Activated CD8-positive, alpha-beta T cell treated with anti-CD3 and anti-CD28 coated beads, Interleukin-2, amount 10 ng/mL, durations not matched to agents 7 days and 5 days (primary cell): ENCODE measurements at places on chromosomes 4 and X.

GRCh38 chrX:153426204-153426603 lies 14.9 kb downstream of the ZFP92 start:
- DNase-seq: no peak

GRCh38 chrX:153773741-153774575 lies 6.9 kb upstream of the SRPK3 start:
- no peak for DNase-seq

DNA sequence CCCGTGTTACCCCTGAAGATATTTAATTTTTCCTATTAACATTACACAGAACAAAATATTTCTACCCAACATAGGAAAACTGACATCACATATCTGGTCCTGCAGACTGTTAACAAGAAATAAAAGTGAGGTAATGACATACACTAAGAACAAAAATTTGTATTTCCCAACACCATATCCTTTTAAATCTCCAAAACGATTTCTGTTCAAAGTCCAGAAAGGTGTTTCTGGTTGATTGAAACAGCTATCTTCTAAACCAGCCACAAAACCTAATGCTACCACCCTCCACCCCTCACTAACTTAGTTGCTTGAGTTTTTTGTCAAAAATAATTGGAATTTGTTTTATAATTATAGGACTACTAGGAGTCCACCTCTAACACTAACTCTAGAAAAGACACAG lies 7.1 kb downstream of the ANKRD50 start:
- no peak for DNase-seq

DNA sequence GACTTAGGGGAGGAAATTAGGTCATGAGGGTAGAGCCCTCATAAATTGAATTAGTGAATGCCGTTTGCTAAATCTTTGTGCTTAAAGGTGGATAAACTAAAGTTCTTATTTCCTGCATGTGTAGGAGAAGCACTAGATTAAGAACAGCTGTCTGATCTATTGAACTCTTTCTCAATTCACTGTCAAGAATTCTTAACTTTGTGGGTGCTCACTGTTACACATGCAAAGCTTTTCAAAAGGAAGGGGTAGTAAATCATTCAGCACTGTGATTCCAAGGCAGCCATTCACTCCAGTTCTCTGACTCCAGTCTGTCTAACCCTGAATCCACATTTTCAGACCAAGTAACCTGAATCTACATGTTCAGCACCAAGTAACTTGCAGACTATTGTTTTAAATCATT lies 1520.1 kb downstream of the PCDH18 start:
- no peak for DNase-seq

DNA sequence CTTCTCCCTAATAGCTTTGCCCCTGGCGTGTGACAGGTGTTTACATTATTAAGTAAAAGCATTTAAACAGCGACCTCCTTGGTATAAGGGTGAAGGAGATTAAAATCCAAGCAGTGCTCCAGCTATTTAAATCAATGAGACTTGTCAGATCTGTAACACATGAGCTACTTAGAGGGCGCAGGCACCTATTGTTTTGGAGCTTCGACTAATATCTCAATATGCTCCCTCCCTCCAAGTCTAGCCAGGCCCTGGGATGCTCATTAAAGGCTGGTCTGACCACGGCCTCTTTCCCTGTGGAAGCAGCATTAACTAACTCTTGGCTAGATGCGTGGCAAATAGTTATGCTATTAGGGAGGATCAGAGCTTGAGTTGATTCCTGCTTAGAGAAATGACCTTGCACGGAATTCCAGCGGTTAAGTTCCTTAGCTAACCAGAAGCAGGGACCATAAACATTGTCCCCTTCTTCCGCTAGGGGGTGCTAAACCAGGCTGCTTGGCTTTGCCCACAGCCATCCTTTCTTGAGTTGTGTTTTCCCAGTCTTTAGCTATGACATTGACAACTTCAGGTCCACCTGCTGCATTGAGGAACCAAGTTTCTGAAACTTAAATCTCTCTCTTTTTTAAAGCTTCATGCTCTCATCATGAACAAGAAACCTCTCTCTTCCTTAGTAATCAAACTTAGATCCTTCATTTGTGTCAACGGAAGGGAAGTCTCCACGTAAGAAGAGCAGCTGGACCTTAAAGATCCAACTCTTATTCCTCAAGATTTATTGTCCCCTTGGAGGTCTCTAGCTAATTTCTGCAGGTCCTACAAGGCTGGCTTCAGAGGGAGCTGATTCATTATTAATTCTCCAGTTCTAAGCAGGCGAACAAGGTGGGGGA lies 80.7 kb upstream of the IGFBP7 start:
- peak; percentile 28 for DNase-seq

DNA sequence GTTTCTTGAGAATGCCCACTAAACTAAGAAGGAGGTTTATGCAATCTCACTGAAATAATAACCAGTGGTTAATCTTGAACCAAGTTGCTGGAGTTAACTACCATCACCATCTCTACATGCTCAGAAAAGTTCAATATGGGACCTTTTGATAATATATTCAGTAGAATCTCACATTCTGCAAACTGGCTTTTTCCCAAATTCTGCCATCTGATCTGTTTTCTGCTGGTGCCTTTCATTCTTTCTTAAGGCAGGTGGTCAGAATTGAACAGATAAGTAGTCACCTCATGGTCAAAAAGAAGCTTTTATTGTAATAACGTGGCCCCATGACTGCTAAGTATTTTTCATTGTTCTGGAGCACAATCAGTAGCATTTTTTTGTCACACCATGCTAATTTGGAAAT lies 229.0 kb upstream of the GK2 start:
- DNase-seq: no peak

- DNase-seq: no peak
These were observed 8.4 kb upstream of the SLC26A1 start for GRCh38 chr4:1001561-1002130.

DNA sequence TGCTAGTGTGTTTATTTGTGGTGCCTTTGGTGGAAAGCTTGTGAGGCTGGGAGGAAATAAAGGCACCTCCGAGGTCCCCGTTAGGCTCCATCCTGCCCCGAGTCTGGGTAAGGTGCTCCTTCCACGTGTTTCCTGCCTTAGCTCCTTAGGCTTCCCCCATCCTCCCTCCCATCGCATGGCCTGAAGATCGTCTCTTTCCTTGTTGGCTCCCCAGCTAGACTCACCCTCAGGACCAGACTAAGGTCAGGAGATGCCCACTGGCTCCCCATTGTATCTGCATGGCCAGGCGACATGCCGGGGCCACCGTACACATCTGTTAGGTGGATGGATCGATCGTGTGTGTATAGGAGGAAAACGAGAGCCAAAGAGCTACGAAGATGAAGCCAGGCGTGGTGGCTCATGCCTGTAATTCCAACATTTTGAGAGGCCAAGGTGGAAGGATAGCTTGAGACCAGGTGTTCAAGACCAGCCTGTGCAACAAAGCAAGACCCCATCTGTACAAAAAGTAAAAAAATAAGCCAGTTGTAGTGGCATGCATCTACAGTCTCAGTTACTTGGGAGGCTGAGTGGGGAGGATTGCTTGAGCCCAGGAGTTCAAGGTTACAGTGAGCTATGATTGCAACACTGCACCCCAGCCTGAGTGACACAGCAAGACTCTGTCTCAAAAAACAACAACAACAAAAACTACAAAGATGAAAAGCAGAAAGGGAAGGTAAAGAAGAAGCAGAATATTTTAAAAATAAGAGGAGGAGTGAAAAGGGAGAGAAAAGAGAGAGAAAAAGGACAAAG lies 53.7 kb downstream of the SEPSECS start:
- DNase-seq: no peak

GRCh38 chr4:121061861-121062260 lies 10.5 kb downstream of the NDNF start:
- DNase-seq: no peak
